ENCODE measurements at places on chromosomes 6 and 20. TPM values are rescaled to one million over a fixed set of nuclear protein-coding genes. Genes with fewer than 3 reads are reported as not detected.

DNA sequence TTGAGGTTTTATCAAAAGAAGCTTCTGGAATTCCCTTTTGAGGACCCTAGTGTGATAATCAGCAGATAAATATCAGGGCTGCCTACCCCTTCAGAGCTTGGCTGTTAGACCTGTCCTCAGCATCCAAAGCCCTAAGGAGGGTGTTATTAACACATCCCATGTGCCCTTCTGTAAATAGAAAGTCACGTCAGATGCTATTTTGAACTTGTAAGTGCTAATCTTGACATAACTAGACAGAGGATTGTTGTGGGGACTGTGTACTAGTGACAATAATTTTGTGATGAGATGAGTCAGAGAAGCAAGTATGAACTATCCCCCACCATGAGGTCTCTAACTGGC, 4.9 kb upstream of the LAMA4 start:
- DNase-seq = no peak

- DNase-seq = no peak
Measured at GRCh38 chr20:17849901-17850683, 118.5 kb downstream of the SNX5 start.

GRCh38 chr20:35235881-35236280, 9.4 kb downstream of the MMP24 start:
- DNase-seq = no peak

DNA sequence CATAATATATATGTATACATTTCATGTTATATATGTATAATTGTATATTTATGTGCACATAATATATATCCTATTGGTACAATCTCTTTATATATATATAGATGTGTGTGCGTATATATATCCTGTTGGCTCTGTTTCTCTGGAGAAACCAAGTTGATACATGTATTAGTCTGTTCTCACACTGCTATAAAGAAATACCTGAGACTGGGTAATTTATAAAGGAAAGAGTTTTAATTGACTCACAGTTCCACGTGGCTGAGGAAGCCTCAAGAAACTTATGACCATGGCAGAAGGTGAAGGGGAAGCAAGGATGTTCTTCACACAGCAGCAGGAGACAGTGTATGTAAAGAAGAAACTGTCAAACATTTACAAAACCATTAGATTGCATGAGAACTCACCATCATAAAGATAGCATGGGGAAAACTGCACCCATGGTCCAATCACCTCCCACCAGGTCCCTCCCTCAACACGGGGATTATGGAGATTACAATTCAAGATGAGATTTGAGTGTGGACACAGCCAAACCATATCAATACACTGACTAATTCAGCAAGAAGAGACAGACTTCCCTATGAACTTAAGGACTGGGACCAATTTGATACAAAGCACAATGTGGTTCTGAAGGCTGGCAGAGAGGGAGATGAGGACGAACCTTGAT, 14.0 kb downstream of the CST3 start:
- no peak for DNase-seq

DNA sequence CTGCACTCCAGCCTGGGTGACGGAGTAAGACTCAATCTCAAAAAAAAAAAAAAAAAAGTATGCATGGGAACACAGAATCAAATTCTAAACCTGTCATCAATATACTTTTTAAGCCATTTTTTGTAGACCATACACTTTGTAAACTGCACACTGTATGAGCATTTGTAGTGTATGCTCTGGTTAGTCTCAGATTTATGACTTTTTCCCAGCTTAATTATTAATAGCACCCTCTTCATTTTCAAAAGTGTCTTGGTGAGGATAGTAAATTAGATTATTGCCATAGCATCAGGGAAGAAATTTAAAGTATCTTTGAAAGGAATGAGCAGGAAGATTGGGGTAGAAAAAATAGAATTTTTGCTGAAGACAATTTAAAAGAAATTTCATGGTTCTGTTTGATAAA, 330.8 kb upstream of the RSPO3 start:
- DNase-seq = no peak

GRCh38 chr6:70292193-70292592, 10.7 kb downstream of the COL9A1 start:
- DNase-seq = no peak

CGAS gene
- 0.90 TPM for total RNA-seq

PSMB9 gene
- total RNA-seq = not detected

ALDH5A1 gene
- total RNA-seq = 3.5 TPM
